ENCODE measurements at places on chromosomes 13 and 19. TPM values are rescaled to one million over a fixed set of nuclear protein-coding genes. Genes with fewer than 3 reads are reported as not detected.

Gene MBD3L3
- not detected for total RNA-seq

Gene APOC4
- not detected for total RNA-seq

Gene KIR2DL4
- total RNA-seq: not detected

Gene SYT3
- total RNA-seq: not detected

Gene AMER2
- total RNA-seq: not detected

Gene ACP5
- 92.8 TPM for total RNA-seq

Gene OR7C1
- total RNA-seq: 0.98 TPM

Gene SULT2A1
- total RNA-seq: not detected

Gene ACTMAP
- 2.6 TPM for total RNA-seq

Gene ZNF14
- 22.7 TPM for total RNA-seq

Gene GFY
- not detected for total RNA-seq

Gene SYCN
- total RNA-seq: not detected

Gene KLHL1
- not detected for total RNA-seq

DNA sequence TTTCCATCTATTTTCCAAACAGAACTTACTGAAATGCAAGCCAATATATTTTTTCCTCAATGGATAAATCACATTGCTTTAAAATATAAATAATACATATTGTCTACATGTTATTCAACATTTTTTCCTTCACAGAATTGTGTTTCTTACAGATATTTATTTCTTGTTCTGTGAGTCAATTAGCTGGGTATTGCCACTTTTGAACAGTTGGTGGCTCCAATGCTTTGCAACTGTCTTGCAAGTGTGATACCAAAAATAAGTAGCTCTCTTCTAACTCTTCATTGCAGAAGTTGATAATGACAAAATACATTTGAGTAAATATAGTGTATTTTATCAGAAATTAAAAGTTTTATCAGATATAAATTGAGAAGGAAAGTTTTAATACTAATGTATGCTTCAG is 17.1 kb upstream of the GPC5 start:
- DNase-seq: no peak

DNA sequence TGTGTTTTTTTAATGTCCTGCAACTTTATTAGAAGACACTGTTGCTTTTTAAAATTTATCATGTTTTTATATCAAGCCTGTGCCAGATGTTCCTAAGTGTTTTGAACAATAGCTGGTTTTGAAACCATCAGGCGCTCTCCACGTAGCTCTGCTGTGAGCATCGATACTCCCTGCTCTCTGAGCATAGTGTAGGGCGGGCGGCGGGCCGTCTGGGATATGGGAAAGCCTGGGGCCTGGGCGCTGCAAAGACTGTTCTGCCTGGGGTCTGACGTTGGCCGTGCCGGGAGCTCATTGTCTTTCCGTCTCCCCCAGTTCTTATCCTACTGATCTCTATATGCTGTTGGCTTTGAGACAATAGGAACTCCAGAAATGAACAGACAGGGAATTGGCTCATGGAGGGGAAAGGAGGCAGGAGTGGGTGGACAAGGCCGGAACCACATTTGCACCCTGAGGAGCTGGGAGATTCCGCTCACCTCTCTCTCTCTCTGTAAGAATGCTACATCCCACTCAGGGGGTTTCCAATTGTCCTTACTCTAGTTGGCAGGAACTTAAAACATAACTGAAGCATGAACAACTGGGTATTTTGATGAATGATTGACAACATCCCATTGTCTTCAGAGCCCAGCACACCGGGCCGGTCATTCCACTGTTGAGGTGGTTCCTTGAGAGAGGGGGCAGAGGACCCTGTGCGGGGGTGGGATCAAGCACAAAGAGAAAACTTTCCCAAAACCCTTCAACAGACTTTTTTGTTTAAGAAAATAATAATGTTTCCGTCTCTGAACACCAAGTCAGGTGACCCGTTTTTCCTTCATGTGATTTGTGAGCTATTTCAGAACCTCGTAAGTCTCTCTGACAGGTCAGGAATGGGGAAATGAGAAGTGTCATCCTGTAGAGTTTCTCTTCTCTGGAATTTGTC is 64.7 kb downstream of the COL4A2 start:
- DNase-seq: no peak

GRCh38 chr13:66586489-66586888 is 643.6 kb downstream of the PCDH9 start:
- DNase-seq: no peak

DNA sequence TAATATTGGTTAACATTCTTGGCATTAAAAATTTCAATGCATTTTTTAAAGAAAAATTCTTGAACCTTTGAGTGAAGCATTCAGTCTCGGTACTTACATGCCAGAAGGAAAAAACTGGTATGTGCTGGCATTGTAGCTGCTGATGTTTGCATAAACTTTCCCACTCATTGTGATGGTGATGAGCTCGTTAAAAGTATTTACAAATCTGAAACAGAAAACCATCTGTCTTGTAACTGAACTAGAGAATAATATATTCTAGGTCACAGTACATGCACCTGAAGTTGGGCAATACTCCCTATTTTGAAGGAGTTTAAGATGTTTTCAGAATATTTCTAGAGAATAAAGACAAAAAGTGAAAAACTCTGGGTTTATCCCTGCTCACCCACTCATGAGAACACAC is 64.1 kb downstream of the SLC15A1 start:
- no peak for DNase-seq

- no peak for DNase-seq
Observed at GRCh38 chr13:34343413-34343940, 525.5 kb downstream of the RFC3 start.

GRCh38 chr19:38660724-38661123 is 13.3 kb downstream of the ACTN4 start:
- no peak for DNase-seq

DNA sequence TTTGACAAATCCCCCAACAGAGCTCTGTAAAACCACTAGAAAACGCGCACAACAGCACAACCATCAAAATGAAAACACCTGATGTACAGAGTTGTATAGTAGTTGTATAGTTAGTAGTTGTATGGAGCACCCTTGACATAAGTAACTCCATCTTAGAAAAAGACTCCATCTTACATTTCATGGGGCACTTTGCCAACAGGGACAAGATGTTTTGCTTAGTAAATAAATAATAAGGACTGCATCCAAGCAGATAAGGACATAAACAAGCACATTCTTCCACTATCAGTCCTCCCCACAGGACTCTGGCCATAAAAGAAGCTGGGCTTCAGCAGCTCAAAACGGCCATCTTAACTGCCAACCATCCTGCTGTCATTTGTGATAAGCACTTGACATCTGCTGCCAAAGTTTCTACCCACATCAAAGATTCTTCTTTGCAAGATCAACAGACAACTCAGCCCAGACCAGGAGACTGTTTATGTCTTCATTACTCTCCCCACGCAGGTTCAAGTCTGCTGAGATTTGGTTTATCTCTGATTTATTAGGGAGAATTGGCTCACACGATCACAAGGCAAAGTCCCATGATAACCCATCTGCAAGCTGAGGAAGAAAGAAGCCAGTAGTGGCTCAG is 20.7 kb upstream of the ZNF331 start:
- no peak for DNase-seq

GRCh38 chr13:28248080-28248479 is 109.7 kb downstream of the PAN3 start:
- no peak for DNase-seq

GRCh38 chr19:14015524-14016035 is 9.5 kb upstream of the RFX1 start:
- no peak for DNase-seq

- DNase-seq: no peak
Observed at GRCh38 chr13:60019119-60019993, 144.4 kb downstream of the DIAPH3 start.

DNA sequence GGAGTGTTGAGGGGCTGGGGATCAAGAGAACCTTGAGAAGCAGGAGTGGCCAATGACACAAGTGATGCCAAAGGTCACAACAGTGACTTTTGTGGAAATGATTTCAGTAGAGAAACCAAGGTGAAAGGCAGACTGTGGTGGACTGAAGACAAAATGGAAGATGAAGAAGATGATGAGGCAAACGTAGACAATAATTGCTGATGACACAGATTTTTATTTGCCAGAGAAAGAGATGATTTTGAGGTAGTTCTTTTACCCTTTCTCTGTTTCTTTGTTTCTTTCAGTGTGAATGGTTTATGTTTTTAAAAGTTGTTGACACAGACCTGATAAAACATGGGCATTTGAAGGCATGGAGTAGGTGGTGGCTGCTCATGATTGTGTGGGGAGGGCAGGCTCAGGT is 121.0 kb upstream of the ARGLU1 start:
- DNase-seq: no peak

GRCh38 chr13:67106502-67107057 is 123.6 kb downstream of the PCDH9 start:
- DNase-seq: no peak

- no peak for DNase-seq
Observed at GRCh38 chr19:32171719-32172151, 173.7 kb upstream of the ZNF507 start.

- no peak for DNase-seq
Observed at GRCh38 chr13:30551189-30551588, 66.5 kb upstream of the USPL1 start.

DNA sequence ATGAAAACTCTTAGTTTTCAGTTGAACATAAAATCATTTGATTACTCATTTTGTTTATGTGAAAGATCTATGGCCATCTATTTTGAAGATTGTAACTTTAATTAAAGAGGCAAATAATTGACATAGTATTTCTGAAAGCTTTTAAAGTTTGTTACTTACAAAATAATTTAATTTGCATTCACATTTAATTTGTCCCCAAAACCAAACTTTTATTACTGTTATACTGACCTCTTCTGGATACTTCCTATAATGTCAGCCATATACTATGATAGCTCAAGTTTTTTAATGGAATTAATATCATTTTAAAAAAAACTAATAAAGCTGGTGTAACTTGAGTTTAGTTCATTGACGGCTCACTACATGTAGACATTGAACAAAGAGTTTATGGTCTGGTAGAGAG is 4.9 kb upstream of the SGCG start:
- no peak for DNase-seq

DNA sequence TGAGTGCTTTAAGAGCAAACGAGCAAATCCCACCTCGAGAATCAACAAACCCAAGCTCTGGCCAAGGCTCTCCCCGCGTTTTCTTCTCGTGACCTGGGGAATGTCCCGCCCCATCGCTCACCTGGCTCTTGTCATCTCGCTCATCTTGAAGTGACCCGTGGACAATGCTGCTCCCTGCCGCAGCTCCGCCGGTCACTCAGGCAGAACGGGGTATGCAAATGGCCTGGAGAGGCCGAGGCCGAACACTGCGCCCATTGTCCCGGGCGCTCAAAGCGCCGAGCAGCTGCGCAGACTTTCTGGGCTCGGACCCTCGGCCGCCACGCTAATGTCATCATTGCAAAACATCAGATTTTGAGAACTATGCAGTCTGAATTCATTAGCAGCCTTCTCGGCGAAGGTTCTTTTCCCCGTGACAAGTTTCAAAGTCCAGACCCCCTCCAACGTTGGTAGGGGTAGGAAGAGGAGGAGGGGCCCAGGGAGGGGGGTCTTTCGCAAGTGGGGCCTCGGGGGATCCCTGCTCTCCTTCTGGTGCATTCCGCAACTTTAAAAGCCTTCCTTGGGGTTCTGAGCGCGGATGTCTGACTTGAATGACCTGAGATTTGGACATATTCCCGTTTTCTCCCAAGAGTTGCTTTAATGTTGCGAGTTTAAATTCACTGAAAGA is 39.7 kb downstream of the SOX1 start:
- DNase-seq: no peak

DNA sequence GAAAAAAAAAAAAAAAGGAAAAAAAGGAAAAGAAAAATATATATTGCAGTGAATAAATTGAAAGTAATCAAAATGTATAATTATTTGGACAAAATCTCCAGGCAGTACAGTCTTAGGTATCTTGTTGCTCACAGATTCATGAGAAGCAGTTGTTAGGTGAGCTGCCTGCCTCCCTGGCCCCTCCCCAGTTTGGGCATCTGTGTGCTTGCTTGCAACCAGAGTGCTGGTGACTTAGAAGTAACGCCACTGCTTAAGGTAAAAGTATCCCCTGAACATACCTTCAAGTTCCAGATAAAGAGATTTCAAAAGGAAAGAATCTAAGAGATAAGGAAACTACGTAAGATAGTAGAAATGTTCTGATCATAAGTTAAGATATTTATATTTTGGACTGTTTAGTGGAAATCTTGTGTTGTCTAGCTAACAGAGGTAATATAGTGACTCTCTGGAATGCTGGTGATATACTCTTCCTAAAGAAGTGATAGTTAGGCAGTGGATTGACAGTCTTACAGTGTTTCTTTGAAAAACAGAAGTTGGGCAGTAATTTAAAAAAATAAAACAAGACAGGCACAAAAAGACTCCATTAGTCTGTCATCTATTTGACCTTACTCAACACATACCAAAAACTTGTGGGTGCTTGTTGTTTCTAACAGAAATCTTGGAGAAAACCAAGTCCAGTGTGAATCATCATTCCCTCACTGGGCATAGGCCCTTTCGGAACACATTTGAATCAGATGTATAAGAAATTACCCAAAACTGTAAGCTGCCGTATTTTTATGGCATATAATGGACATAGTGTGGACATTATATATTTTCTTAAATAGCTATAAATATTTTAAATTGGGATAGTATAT is 38.3 kb upstream of the KCTD4 start:
- DNase-seq: no peak

DNA sequence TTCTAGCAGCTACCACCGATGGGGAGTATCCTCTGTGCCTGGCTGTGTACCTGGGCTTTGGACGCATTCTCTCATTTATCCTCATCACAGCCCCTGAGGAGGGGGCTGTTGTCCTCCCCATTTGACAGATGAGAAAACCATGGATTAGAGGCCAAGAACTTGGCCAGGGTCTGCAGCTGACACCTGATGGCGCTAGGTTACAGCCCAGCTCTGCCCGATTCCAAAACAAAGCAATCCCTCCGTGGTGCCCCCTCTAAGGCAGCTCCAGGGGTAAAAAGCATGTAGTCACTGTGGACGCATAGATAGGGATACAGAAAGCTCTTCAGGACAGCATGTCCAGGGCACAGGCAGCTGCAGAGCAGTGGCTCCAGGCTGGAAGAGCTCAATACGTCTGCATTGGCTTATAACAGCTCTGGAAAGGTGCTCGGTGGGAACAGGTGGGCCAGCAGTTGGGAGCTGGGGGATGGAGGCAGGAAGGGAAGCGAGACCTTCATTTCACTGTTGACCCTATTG is 35.4 kb upstream of the UQCRFS1 start:
- no peak for DNase-seq

DNA sequence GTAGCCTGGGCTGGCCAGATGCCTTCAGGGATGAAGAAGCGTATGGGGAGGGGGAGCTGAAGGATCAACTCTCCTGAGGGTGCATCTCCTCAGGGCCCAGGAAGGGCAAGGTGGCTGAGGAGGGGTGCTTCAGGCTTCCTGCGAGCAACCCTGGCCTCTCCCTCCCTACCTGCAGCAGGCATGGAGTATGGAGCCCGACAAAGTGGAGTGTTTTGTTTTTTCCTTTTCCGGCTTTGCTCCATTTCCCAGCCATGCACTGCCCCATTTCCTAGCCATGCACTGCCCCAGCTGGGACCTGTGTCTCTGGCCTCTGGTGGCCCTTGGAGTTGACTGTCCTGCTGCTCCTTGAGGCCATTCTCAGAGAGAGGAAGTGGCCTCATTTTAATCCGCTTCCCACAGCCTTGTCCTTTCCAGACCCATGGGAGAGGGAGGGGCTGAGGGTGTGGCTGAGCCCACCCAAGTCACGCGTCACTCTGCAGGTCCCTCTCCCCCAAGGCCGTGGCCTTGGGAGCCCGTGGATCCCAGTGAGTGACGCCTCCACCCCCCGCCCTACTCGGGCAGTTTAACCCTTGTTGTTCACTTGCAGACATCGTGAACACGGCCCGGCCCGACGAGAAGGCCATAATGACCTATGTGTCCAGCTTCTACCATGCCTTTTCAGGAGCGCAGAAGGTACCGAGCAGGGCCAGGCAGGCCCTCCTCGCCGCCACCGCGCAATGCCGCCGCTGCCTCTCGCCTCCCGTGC is 34.4 kb downstream of the CAPN12 start:
- no peak for DNase-seq

GRCh38 chr19:56838909-56839651 is 1.4 kb downstream of the PEG3 start:
- DNase-seq: peak; percentile 99
